ENCODE measurements at places on chromosomes 6 and 20.

DNA sequence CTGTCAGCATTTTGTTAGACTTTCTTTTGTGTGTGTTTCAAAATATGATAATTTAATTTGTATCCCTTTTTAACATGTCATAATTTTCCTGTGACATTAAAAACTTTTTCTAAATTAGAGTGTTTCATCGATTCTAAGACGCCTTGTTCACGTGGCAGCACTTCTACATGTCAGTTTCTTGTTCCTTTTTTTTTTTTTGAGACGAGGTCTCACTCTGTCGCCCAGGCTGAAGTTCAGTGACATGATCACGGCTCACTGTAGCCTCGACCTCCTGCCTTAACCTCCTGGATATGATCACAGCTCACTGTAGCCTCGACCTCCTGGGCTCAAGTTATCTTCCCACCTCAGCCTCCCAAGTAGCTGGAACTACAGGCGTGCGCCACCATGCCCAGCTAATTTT, 27.6 kb upstream of the ADRM1 start:
- no peak for DNase-seq

DNA sequence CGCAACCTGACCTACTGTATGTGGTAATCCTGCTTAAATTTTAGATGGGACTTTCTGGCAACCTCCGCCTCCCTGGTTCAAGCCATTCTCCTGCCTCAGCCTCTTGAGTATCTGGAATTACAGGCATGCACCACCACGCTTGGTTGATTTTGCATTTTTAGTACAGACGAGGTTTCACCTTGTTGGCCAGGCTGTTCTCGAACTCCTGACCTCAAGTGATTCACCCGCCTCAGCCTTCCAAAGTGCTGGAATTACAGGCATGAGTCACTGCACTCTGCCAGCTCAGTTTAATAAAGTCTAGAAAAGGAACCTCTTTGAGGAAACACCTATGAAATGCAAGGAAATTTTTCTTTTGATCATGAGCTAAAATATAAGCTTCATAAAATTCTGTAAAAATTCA, 9.0 kb upstream of the PLCB4 start:
- no peak for DNase-seq

DNA sequence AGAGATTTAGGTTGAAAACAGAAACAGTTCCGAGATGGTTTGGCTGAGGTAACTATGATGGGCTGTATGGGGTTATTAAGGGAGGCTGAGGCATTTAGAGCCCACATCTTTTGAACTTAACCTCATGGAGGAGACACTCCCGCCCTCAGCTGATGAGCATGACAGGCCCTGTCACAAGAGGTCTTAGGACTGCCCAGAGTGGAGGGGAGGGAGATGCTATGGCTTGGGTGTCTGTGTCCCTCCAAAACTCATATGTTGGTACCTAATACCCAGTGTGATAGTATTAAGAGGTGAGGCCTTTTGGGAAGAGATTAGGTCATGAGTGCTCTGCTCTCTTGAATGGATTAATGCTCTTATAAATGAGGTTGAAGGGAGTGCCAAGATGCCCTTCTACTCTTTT, 126.6 kb downstream of the CDC5L start:
- no peak for DNase-seq

DNA sequence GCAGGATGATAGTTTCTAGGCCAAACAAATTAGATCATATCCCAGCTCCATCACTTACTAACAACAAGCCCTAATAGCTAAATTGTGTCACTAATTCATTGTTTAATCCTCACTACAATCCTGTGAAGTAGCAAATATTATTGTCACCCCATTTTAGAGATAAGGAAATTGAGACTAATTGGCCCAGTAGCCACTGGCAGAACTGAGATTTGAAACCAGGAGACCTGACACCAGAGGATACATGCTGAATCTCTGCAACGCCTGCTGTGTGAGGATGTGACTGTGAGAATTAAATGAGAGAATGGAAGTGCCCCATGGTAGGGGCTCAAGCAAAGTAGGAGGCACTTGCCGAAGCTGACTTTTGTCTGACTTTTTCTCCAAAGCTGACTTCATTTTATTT, 124.3 kb upstream of the CITED2 start:
- DNase-seq: no peak

- DNase-seq: no peak
Measured at GRCh38 chr20:53270792-53271375, 298.7 kb downstream of the TSHZ2 start.

- DNase-seq: no peak
Measured at GRCh38 chr6:37019065-37019450, 13.6 kb downstream of the FGD2 start.

GRCh38 chr6:84796343-84796742, 31.9 kb upstream of the TBX18 start:
- no peak for DNase-seq

DNA sequence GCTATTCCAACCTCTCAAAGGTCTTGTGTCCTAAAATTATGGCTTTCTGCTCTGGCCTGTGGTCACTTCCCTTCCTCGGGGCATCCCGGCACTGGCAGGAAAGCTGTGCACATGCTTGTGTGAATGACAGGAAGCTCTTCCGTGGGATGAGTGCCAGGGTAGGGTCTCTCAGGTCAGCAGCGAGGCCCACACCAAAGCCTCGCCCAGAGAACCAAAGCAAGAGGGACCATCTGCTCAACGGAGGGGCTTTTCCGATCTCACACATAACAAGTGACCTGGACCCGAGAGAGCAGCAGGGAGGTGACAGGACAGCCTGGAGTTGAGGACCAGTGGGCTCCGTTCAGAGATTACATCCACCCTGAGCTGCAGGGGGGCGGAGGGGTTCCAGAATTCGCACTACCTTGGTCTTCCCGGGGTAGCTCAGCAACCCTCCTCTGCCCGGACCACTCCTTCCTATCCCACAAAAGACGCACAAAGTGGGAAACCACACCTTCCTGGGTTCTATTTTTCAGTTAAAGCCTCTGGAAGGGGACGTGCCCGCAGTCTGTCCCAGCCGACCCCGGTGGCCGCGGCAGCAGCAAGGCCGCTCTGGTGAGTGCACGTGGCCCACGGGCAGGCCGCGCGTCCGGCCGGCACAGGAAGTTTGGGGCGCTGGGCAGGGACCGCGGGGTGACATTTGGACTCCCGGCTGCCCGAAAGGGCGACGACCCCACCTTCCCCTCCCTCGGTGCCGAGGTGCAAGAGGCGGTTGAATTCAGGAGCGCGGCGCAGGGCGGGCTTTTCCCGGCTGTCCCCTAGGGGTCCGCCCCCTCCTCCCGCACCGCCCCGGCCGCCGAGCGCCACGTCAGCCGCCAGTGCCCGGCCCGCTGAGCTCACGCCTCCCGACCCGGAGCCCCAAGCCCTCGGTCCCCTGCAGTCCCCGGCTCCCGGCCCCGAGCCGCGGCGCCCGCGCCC, 988 bp downstream of the TXNDC5 start:
- DNase-seq: peak; percentile 41

GRCh38 chr6:118853408-118853807, 40.5 kb upstream of the ASF1A start:
- no peak for DNase-seq

GRCh38 chr6:166313255-166314070, 5.3 kb upstream of the PRR18 start:
- peak; percentile 50 for DNase-seq

- peak; percentile 26 for DNase-seq
Measured at GRCh38 chr6:42260972-42261371, 43.3 kb upstream of the MRPS10 start.

DNA sequence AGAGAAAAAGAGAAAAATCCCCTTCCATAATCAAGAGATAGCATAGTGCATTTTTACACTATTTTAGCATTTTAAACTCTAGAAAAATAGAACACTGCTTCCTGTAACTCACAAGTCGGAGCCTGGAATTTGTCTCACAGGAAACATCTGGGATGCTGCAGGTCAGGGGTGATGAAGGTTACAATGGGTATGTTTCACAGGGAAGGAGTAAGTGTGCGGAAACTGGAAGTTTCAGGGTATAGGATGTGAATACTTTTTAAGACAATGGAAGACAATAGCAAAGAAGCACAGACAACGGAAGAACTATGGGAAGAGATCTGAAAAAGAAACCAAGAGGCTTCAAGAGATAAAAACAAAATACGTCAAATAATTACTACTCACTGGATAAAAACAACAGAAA, 361.0 kb upstream of the MARCKS start:
- no peak for DNase-seq

GRCh38 chr6:129754750-129755149, 44.8 kb upstream of the ARHGAP18 start:
- DNase-seq: no peak

DNA sequence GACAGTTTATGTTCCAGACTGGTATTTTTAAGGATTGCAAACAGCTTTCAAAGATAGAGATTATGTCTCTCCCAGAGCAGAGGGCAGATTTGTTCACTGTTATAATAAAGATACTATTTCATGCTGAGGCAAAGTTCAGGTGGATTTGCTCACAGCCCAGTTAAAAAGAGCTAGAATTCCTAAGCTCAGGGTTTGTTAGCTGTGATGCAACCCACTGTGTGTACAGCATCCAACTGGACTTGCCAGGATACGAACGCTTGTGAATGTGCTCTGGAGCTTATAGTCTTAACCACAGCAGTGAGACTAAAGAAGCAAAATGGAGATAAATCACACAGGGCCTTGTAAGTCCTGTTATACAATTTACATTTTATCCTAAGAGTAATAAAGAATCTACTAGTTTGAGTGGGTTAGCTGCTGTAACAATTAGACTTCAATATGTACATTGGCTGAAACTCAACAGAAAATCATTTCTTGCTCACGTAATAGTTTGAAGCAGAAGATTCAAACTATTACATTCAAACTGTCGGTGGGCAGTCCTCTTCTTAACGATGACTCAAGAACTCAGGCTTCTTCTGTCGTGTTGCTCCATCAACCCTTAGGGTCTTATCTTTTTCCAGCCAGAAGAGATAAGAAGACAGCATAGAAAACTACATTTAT, 204.0 kb upstream of the PLN start:
- no peak for DNase-seq

GRCh38 chr20:44141873-44142272, 45.1 kb downstream of the JPH2 start:
- no peak for DNase-seq

GRCh38 chr6:24719125-24719971, at the start of gene C6orf62:
Gene C6orf62, minus strand, starts transcription at chr6:24719154. Its CDS starts 486 bp downstream, at chr6:24718668.
- DNase-seq: peak; percentile 50

- DNase-seq: no peak
Measured at GRCh38 chr6:43347444-43347843, 22.0 kb downstream of the ZNF318 start.

GRCh38 chr20:51886341-51886740, 84.0 kb upstream of the SALL4 start:
- no peak for DNase-seq

DNA sequence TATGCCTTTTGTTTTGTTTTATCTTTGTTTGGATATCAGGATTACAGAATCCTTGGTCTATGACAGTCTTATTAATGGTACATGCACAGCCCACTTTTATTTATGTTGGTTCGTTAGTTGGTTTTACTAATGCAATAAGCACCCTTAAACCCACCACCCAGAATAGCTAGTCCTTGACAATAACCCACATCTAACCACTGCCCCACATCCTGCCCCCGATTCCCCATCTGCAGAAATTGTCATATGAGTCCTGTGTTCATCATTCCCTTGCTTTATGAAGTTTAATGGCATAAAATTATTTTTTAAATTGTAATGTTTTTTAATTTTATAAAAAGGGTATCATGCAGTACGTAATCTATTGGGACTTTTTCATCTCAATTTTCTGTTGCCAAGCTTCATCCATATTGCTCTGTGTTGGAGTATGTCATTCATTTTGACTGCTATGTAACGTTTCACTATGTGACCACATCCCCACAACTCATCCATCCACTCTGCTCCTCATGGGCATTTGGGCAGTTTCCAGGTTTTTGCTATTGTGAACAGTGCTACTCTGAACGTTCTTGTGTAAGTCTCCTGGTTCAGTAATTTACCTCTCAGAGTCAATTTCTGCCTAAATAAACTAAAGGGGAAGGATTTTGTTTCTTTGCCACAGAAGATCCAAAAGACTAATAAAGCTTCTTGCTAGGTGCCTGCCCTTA, 150.4 kb downstream of the MRPL14 start:
- no peak for DNase-seq

GRCh38 chr6:121260651-121261102, 73.6 kb downstream of the TBC1D32 start:
- DNase-seq: no peak

- DNase-seq: no peak
Measured at GRCh38 chr6:148817689-148818088, 70.9 kb downstream of the UST start.

DNA sequence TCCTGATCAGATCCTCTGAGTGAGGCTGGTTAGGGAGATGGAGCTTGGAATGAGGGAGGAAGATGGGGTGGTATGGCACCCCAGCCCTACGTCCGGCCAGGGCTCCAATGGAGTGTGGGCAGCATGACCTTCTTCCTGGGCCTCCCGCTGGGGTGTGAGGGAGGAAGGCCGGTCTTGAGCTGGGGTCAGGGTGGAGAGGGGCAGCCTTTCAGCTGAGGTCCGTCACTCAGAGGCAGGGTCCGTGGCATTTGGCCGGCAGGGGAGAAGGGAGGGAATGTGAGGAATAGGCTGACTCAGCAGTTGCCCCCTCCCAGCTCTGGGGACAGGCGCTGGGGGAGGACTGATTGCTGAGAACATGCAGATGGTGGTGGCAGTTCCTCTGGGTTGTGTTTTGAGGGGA, 25.5 kb upstream of the VEGFA start:
- DNase-seq: no peak

DNA sequence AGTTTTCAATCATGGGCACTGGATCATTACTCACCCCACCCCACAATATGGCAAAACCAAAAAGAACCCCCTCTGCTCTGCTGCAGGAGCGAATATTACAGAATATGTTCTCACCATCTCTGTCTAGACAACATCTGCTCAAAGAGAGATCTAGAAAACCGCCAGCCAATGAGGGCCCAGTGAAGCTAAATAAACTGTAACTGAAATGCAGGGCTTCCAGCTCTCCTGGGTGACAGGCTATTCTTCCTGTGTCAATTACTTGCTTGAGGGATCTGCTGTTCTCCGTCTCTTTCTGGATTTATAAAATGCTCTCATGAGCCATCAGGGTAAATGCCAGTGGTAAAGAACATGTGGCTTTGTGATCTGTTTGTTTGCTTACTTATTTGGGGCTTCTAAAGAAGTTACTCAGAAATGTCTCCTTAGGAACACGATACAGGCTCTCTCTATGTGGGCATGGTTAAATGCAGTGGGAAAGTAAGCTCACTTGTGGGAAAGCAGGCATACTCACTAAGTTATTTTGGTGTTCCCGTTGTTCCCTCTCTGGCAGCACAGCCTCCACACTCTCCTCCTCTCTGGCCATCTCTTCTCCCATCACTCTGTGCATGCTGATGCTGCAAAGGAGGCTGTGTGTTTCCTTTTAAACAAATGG, 44.8 kb downstream of the TTI1 start:
- DNase-seq: no peak

- DNase-seq: no peak
Measured at GRCh38 chr20:44651684-44652423, at the start of gene ADA. Gene ADA, minus strand, starts transcription at chr20:44651699. Its CDS starts 92 bp downstream, at chr20:44651607.

GRCh38 chr20:33276303-33277113, 6.5 kb upstream of the BPIFB1 start:
- no peak for DNase-seq

- DNase-seq: no peak
Measured at GRCh38 chr20:22223236-22223635, 361.1 kb downstream of the FOXA2 start.

GRCh38 chr20:63177785-63178445, 38.0 kb downstream of the YTHDF1 start:
- no peak for DNase-seq

- no peak for DNase-seq
Measured at GRCh38 chr6:14406614-14407331, 289.2 kb downstream of the CD83 start.

GRCh38 chr20:44701118-44701857, 13.9 kb upstream of the CCN5 start:
- no peak for DNase-seq
